ENCODE measurements at places on chromosomes 3 and 15. TPM values are rescaled to one million over a fixed set of nuclear protein-coding genes. Genes with fewer than 3 reads are reported as not detected.

NANOGP8 gene
- polyA plus RNA-seq, result not detected

GRCh38 chr3:157607826-157608405, 104.7 kb upstream of the VEPH1 start:
- DNase-seq, result no peak
- no peak overlapping the region for H3K27ac ChIP-seq
- H3K4me1 ChIP-seq, result no peaks in the 10 kb centered on the region
- H3K27me3 ChIP-seq, result no peaks in the 10 kb centered on the region

DNA sequence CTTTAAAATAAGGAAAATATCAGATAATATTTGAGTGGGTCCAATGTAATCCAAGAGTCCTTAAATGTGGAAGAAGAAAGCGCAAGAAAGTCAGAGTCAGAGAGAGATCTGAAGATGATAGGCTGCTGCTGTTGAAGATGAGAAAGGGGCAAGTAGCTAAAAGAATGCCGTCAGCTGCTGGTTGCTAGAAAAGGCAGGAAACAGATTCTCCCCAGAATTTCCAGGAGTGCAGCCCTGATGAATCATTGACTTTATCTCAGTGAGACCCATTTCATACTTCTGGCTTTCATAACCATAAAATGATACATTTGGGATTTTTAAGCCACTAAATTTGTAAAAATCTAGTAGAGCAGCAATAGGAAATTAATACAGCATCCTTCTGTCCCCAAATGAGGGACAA, 7.5 kb upstream of the CHMP2B start:
- no peaks in the 10 kb centered on the region for H3K27me3 ChIP-seq
- no peak overlapping the region for H3K27ac ChIP-seq
- no peaks in the 10 kb centered on the region for H3K36me3 ChIP-seq
- DNase-seq, result no peak
- H3K4me1 ChIP-seq, result no peaks in the 10 kb centered on the region

DNA sequence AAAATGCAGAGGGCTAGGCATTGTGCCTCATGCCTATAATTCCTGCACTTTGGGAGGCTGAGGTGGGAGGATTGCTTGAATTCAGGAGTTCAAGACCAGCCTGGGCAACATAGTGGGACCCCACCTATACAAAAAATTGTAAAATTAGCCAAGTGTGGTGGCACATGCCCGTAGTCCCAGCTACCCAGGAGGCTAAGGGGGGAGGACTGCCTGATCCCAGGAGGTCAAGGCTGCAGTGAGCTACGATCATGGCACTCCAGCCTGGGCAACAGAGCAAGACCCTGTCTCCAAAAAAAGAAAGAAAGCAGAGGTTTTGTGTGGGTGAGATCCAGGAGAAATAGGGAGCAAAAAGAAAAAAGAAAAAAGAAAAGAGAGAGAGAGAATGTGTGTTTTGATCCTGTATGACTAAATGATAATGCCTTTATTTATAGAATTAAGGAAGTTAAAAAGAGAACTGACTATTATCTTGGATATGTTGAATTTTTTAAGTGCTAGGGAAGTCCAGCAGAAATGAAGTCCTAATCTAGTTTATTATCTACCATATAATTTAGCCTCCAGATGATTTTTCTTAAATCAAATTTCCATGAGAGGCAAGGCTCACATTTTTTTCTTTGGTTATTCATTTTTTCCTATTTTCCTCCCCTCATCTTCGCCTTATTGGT, 4.8 kb downstream of the TTBK2 start:
- no peak overlapping the region for H3K4me3 ChIP-seq
- no peaks in the 10 kb centered on the region for H3K4me1 ChIP-seq
- H3K27me3 ChIP-seq, result no peaks in the 10 kb centered on the region

RHOV gene
- not detected for polyA plus RNA-seq

GPR160 gene
- polyA plus RNA-seq, result 17.1 TPM

GRCh38 chr3:99532246-99532645, 106.1 kb upstream of the COL8A1 start:
- H3K36me3 ChIP-seq, result no peaks in the 10 kb centered on the region
- no peak overlapping the region for H3K27ac ChIP-seq
- H3K4me1 ChIP-seq, result no peaks in the 10 kb centered on the region
- no peaks in the 10 kb centered on the region for H3K27me3 ChIP-seq

TRAIP gene
- polyA plus RNA-seq, result 3.8 TPM

DNA sequence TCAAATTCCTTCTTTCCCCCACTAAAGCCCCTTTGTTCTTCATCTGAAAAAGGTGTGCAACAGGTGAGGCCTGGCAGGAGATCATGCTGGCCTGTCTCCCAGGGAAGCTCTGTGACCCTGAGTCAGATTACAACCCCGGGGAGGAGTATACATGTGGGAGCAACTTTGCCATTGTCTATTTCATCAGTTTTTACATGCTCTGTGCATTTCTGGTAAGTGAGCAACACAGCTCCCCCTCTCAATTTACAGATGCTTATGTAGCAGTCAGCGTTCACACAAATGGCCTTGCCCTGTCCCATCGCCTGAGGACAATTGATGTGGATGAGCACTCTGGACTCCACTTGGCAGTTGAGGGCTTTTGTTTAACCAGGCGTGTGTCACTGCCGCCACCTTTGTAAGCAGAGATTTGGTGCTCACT, 70.4 kb downstream of the CHDH start:
- DNase-seq, result no peak
- no peaks in the 10 kb centered on the region for H3K36me3 ChIP-seq
- no peaks in the 10 kb centered on the region for H3K27me3 ChIP-seq
- no peak overlapping the region for H3K4me3 ChIP-seq
- H3K4me1 ChIP-seq, result no peaks in the 10 kb centered on the region
- H3K27ac ChIP-seq, result no peak overlapping the region

CYP8B1 gene
- not detected for polyA plus RNA-seq

DNA sequence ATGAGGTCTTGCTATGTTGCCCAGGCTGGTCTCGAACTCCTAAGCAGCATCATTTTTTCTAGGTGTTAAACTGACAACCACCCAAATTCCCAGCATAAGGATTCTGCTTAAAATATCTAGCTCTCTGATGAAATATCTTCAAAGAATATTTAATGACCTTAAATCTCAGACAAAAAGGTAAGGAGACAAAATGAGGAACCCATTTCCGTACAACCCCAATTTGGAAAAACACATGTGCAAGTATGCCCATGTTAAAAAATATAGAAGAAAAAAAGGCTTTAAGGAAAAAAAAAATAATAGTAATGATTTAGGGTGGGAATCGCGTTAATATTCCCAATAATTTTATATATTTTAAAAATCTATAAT, 1.4 kb upstream of the SACM1L start:
- H3K27me3 ChIP-seq, result no peaks in the 10 kb centered on the region
- no peak for DNase-seq
- peak overlapping the region; percentile 80 for H3K4me3 ChIP-seq
- H3K36me3 ChIP-seq, result peaks cover 8% of the 10 kb centered on the region
- no peak overlapping the region for H3K27ac ChIP-seq
- H3K4me1 ChIP-seq, result peaks cover 28% of the 10 kb centered on the region

- no peak overlapping the region for H3K27ac ChIP-seq
- DNase-seq, result no peak
- no peaks in the 10 kb centered on the region for H3K36me3 ChIP-seq
- no peak overlapping the region for H3K4me3 ChIP-seq
Measured at GRCh38 chr15:68880382-68880781, 49.9 kb upstream of the SPESP1 start.

IGSF11 gene
- 0.19 TPM for polyA plus RNA-seq

GRCh38 chr3:187102073-187102634, 37.1 kb downstream of the RPL39L start:
- H3K27ac ChIP-seq, result no peak overlapping the region
- H3K4me1 ChIP-seq, result peaks cover 18% of the 10 kb centered on the region
- DNase-seq, result no peak
- H3K27me3 ChIP-seq, result no peaks in the 10 kb centered on the region
- H3K4me3 ChIP-seq, result peak overlapping the region; percentile 34

- no peak for DNase-seq
- no peaks in the 10 kb centered on the region for H3K36me3 ChIP-seq
- H3K27ac ChIP-seq, result no peak overlapping the region
- H3K27me3 ChIP-seq, result no peaks in the 10 kb centered on the region
- no peak overlapping the region for H3K4me3 ChIP-seq
Measured at GRCh38 chr15:68371851-68372250, 60.1 kb downstream of the ITGA11 start.

- peaks cover 3% of the 10 kb centered on the region for H3K27me3 ChIP-seq
- no peak for DNase-seq
- H3K4me3 ChIP-seq, result no peak overlapping the region
- no peak overlapping the region for H3K27ac ChIP-seq
Measured at GRCh38 chr3:187398955-187399354, 30.8 kb downstream of the RTP4 start.

DNA sequence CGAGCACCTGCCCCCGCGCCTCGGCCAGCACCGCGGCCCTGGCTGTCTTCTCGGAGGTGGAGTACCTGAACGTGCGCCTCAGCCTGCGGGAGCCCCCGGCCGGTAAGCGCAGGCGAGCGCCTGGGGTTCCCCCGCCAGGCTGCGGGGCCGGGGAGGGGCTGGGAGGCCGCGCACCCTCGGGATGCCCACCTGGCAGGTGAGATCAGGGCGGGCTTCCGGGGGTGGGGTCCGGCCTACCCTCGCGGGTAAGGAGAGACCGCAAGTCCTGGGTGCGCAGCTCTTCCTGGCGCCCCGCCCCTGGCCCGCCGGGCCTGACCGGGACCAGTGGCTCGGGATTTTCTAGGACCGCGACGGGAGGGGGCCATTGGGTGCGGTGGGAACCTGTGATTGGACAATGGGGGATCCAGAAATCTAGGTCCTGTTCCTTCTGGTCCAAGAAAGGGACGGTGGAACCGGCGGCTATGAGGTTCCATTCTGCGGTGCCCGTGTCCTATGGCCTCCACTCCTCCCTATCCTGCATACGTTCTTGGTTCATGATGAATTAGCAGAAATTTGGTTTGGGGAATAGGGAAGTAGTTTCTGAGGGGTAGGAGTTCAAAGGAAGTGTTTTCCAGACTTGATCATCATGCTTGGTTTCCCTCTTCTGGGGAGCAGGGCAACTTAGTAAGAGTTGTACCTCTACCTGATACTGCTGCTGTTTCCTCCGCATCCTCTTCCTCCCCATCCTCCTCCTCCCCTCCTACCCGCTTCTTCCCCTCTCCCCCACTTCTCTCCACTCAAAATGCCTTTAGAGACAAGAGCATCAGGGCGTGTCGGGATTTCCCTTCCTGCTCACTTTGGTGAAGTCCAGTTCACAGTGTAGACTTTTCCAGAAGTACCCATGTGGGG, 808 bp downstream of the ARRDC4 start:
- H3K36me3 ChIP-seq, result no peaks in the 10 kb centered on the region
- H3K27ac ChIP-seq, result peak overlapping the region; percentile 79
- H3K4me3 ChIP-seq, result peak overlapping the region; percentile 45
- H3K4me1 ChIP-seq, result peaks cover 13% of the 10 kb centered on the region
- no peaks in the 10 kb centered on the region for H3K27me3 ChIP-seq

DNA sequence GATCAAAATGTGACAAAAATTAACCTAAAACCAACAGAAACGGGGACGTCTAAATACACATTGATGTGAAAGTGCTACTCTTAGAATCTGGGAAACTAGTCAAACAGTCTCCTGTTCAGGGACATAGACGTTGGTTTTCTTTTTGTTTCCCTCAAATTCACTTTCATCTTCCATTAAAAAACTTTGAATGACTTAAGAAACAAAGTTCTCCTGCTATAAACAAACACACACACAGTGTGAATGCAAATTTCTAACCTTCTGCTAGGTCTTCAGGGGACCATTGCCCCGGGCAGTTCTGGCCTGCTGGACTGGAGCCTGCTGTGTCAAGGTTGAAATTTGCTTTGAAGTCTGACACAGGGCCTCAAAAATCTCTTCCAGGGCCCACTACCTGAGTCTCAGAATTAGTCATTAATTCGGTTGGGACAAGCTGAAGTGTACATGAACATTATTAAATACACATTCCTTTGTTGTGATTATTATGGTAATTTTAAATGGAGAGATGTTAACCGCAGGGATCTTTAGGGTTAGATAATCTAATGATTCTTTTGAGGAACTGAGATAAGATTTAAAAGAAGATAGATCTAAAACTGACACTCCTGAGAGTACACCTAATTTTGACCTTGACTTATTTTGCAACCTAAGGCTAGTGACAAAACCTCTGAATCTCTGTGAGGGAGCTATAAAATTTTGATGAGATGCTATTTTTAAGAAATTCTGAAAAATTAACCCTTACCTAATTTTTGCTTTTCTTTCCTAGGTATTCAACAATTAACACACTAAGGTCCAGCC, 1260.4 kb downstream of the ROBO1 start:
- no peak overlapping the region for H3K27ac ChIP-seq
- DNase-seq, result no peak
- no peaks in the 10 kb centered on the region for H3K36me3 ChIP-seq
- no peak overlapping the region for H3K4me3 ChIP-seq
- no peaks in the 10 kb centered on the region for H3K4me1 ChIP-seq

PRICKLE2 gene
- not detected for polyA plus RNA-seq

- H3K4me3 ChIP-seq, result no peak overlapping the region
- H3K27me3 ChIP-seq, result no peaks in the 10 kb centered on the region
- no peak overlapping the region for H3K27ac ChIP-seq
- no peaks in the 10 kb centered on the region for H3K36me3 ChIP-seq
Measured at GRCh38 chr3:120404876-120405275, 45.9 kb downstream of the FSTL1 start.

FBXW12 gene
- not detected for polyA plus RNA-seq

DNA sequence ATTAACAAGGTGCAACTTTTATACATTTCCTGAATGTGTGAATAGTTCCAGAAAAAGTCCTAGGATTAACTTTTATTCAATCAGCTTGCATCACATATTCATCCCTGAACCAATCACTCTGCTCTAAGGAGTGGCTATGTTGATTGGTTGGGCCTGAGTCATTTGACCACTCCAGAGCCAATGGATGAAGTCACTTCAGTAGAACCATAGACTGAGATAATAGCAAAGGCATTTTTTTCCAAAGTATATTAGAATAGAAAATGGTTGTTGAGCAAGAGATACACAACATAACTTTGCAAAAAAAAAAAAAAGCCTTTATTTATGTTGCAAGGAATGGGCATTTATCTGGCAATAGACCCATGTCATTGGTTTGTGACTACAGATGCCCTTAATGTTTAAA, 55.5 kb upstream of the AGTR1 start:
- H3K36me3 ChIP-seq, result no peaks in the 10 kb centered on the region
- no peaks in the 10 kb centered on the region for H3K27me3 ChIP-seq
- H3K27ac ChIP-seq, result no peak overlapping the region
- H3K4me3 ChIP-seq, result no peak overlapping the region

GRCh38 chr15:38961456-38961855, 396.8 kb upstream of the RASGRP1 start:
- H3K27ac ChIP-seq, result no peak overlapping the region
- DNase-seq, result no peak
- H3K36me3 ChIP-seq, result no peaks in the 10 kb centered on the region
- H3K27me3 ChIP-seq, result no peaks in the 10 kb centered on the region
- no peaks in the 10 kb centered on the region for H3K4me1 ChIP-seq

IGSF10 gene
- not detected for polyA plus RNA-seq

KLF15 gene
- polyA plus RNA-seq, result not detected

AGBL1 gene
- not detected for polyA plus RNA-seq

AMT gene
- polyA plus RNA-seq, result 1.7 TPM

Data from naive thymus-derived CD4-positive, alpha-beta T cell (primary cell).